ENCODE measurements at places on chromosomes 4 and X.

DNA sequence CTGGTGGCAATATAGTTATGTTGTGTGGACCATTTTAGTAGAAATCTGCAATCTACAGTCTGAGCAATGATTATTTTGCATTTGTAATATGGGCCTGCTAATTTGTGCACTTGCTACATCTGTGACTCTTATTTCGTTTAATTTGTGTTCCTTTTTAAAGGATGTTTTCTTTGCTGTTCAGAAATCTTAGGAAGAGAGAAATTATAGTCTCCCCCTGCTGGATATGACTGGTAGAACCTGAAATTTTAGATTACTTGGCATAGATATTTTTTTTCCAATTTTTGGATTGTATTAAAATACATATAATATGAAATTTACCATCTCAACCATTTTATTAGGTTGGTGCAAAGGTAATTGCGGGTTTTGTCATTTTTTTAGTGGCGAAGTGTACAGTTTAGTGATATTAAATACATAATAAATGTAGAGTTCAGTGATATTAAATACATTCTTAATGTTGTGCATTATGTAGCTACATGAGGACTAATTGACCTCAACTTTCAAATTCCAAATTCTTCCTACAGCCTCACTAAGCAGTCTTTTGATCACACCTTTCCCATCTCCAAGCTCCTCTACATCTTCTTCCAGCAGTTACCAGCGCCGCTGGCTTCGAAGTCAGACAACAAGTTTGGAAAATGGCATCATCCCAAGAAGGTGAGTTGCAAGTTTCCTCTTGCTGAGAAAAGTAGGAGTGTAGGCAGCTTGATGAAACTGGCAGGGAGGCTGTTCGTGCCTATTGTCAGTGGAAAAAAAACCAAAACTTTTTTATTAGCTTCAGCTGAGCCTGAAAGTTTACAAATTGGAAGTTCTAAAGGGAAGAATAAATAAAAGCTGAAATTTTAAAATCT lies 82.2 kb downstream of the FNIP2 start:
- peak; percentile 45 for DNase-seq

- no peak for DNase-seq
Measured at GRCh38 chr4:114673306-114673705, 74.7 kb downstream of the UGT8 start.

DNA sequence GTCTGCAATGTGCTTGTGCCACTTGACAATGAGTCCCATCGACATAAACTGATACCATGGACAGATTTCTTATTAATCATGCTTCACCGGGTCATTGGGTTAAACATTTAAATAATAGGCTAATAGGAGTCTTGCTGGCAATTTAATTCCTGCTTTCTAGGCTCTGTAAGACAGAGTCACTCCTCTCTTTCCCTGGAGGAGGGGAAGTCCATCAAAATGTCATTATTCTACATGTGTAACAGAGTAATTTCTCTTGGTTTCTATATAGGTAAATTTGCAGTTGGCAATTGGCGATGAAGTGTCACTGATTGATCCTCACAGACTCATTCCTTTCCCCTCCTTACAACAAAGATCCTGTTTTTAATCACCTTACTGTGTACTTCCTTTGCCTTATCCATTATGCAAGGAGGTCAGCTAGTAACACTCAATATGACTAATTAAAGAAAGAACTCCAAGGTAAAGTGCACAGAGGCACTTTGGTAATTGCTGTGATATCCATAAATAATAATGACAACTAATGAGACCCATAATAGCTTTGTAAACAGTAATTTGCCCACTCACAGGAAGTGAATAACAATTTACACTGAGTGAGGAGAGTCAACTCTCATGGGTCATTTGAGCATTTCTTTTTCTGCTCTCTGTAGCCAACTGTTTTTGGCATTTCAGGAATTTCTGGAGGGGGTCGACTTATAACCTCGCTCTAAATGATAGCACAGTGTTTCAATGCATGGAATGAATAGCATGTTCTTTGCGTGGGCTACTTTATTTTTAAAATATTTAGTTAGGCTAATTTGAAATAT lies 184.0 kb downstream of the UGT8 start:
- no peak for DNase-seq

DNA sequence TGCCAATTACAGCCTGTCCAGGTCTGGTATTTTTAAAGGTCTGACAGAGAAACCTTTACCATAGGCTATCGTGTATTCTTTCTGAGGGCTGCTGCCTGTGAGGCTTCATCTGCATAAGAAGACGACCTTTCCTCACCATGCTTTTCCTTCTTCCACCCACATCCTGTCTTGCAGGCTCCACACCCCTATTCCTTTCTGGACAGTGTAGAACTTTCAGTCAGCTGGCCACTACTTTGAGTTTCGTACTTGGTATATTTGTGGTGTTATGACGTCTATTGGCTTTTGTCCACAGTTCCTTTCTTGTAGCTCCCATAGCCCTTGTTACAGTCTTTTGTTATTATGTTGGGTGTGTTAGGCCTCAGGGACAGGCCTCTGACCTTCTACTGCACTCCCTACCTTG lies 311.4 kb downstream of the RAPGEF2 start:
- DNase-seq, result no peak

DNA sequence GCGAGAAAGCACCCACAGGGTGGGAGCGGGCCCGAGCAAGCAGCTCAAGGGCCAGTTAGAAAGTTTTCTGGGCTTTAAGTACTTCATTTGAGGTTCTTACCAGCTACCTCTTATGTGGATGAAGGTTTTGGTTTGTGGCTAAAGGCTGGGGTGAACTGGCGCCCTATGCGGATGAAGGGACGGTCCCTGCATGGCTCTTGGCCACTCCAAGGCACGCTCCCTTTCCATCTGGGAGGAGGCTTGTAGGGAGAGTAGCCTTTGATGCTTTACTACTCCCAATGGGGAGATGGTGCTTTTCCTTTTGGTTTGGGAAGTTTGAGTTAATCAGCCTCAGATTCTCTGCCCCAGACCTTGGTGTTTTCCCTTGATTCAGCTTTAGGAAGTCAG lies 17.7 kb downstream of the MRFAP1 start:
- DNase-seq, result no peak

- no peak for DNase-seq
Measured at GRCh38 chr4:85028910-85029309, 62.4 kb upstream of the WDFY3 start.

- DNase-seq, result no peak
Measured at GRCh38 chr4:161121451-161121850, 1042.3 kb downstream of the FSTL5 start.

DNA sequence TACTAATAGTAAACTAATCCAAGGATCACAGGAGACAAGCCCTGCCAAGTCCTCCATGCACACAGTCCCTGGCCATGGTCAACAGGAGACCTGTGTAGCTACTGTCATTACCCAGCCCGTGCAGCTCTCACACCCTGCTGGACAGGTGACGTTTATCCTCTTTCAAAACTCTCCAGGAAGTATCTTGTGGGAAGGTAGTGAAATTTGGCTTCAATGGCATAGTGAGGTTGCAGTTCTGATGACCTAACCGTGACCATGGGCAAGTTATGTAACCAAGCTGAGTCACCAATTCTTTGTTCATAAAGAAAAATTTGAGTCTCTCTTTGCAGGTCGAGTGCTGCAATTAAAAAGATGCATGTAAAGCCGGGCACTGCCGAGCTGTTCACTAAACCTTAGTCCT lies 11.3 kb upstream of the SLC2A9 start:
- peak; percentile 69 for DNase-seq

GRCh38 chrX:20672476-20672875 lies 405.8 kb upstream of the RPS6KA3 start:
- no peak for DNase-seq

DNA sequence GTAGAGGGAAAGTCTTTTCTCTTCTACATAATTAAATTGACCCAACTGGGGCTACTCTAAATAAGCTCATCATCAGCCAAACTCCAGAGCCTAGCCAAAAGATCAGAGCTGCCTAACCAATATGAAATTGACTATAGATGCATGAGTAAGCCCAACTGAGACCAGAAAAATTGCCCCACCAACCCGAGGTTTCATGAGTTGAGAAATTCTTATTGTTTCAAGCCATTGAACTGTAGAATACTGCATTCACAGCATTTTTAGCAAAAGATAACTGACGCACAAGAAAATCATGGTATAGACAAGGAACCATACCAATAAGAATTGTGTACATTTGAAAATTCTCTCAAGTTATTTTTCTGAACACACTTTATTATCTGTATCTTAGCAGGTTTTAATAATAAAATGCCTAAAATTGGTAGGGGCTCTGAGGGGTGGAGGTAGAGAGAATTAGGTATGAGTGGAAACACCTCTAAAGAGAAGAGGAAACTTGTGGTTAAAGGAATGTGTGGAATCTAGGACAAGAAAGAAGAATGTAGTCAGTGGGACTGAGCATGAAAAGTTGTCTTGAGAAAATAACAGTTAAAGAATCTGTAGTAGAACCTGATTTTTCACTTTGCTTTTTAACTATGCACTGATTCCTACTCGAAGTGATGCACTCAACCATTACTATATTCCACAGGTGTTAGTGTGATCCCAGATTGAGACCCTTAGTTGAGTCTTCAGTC lies 200.9 kb upstream of the PPP1R2C start:
- DNase-seq, result no peak

DNA sequence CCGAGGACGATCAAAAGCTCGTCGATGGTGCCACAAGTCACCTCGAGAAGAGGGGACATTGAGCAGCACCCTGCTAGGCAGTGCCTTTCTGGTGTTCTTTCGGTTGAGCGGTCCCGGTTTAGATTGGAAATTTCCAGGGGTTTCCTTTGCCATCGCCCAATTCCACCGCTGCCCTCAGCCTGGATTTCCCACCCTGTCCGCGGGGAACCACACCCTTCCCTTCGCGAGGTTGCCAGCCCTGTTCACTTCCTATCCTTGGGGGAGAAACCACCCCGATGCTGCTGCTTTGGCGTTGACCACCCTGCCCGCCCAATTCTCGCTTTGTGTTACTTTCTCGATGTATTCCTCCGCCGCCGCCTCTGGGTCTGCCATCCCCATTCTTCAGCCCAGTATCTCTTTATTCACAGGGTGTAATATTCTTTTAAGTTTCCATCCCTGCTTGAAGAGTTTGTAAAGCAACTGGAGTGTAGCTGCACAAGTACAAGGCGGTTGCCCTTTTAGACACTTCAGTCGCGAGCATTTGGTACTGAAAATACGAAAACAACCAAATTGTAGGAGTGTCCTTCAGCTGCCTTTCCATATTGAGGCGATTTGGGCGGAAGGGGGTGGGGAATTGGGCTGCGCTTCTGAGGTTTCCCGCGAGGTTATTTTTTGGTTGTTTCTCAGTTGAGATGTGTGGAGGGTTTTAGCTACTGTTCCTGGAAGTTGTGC lies 1.1 kb downstream of the OGT start:
- DNase-seq, result peak; percentile 35

DNA sequence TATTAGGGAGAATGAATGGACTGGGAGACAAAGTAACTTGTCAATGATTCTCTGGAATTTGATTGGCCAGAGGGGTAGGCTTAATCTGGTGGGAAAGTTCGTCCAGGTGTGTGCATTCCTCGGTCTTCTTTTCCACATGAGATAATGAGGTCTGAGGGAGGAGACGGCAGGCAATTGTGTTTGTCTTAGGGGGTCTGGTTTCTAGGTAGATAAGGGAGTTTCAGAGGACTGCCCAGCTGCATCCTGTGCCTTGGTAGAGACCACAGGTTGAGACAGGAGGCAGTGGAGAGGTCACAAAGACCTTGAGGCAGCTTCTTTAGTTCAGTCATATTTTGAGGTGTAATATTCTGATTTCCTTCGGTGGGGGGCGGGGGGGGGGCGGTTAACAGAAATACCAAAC lies 4.3 kb downstream of the MGST2 start:
- DNase-seq, result no peak

DNA sequence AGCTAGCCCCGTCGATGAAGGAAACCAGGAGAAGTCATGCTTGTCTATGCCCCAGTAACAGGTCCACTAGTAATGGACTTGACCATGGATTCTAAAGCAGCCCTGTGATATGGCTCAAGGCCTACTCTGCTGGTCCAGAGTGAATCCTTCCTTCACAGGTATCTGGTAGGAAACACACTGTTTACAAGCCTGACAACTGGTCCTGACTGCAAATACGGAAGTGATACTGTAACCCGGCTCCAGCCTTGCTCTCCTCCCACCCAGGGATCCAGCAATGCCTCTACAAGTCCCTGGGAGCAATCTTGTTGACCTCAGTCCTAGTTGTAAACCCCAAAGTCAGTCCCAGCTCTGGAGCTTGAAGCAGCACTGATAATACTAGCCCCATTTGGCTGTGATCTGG lies 239.2 kb upstream of the GRID2 start:
- no peak for DNase-seq

- no peak for DNase-seq
Measured at GRCh38 chr4:43356786-43357185, 464.3 kb downstream of the GRXCR1 start.

DNA sequence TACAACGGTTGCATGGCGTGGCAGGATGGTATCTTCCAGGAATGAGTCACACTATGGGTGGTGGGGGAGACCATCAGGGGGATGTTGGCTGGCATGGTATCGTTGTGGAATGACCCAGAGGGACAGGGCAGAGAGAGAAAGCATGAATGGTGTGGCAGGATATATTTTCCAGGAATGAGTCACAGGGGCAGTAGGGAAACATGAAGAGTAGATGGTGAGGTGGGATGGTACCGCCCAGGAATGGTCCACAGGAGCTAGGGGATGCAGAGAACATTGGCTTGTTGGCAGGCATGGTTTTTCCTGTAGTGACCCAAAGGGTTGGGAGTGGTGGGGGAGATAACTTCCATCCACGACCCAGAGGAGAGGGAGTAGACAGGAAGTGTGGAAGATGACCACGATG lies 62.4 kb downstream of the MAOA start:
- no peak for DNase-seq

DNA sequence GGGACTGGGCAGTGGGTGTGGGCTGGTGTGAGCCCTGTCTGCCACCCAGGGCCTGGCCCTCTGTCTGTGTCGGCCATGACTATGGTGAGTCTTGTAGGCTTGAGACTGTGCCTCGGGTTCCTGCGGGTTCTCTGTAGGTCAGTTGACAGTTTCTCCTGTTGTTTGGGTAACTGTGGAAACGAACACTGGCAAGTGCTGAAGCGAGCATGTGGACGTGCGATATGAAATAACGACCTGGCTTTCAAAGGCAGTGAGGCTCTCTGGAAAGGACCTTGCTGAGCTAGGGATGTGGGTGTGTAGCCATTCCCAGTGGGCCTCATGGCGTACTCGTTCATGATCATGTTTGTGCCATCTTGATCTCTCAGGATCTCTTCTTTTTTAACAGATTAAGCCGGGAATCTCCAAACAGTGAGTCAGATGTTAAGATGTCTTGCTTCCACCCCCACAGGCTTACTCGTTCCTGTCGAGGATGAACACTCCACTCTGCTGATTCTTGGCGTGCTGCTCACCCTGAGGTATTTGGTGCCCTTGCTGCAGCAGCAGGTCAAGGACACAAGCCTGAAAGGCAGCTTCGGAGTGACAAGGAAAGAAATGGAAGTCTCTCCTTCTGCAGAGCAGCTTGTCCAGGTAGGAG lies 41.3 kb downstream of the HTT start:
- peak; percentile 59 for DNase-seq

GRCh38 chr4:111596491-111596890 lies 548.8 kb upstream of the FAM241A start:
- no peak for DNase-seq
